ENCODE measurements at places on chromosomes 3 and 15.

- H3K4me3 ChIP-seq: no peak overlapping the region
- no peaks in the 10 kb centered on the region for H3K36me3 ChIP-seq
- no peaks in the 10 kb centered on the region for H3K4me1 ChIP-seq
- no peaks in the 10 kb centered on the region for H3K27me3 ChIP-seq
Measured at GRCh38 chr3:43969944-43970343, 271.7 kb upstream of the TOPAZ1 start.

- DNase-seq: no peak
- H3K4me3 ChIP-seq: no peak overlapping the region
- no peak overlapping the region for H3K27ac ChIP-seq
- peaks cover 22% of the 10 kb centered on the region for H3K4me1 ChIP-seq
- no peaks in the 10 kb centered on the region for H3K27me3 ChIP-seq
- H3K36me3 ChIP-seq: no peaks in the 10 kb centered on the region
Measured at GRCh38 chr3:126352476-126353454, 4.4 kb downstream of the KLF15 start.

- H3K4me3 ChIP-seq: no peak overlapping the region
- no peak overlapping the region for H3K27ac ChIP-seq
- no peaks in the 10 kb centered on the region for H3K4me1 ChIP-seq
- H3K36me3 ChIP-seq: no peaks in the 10 kb centered on the region
- H3K27me3 ChIP-seq: no peaks in the 10 kb centered on the region
Measured at GRCh38 chr3:151096716-151097115, 11.3 kb downstream of the MED12L start.

- peak overlapping the region; percentile 56 for H3K27ac ChIP-seq
- DNase-seq: no peak
- no peaks in the 10 kb centered on the region for H3K36me3 ChIP-seq
- H3K4me3 ChIP-seq: no peak overlapping the region
- no peaks in the 10 kb centered on the region for H3K27me3 ChIP-seq
Measured at GRCh38 chr3:56758539-56758981, 43.2 kb downstream of the ARHGEF3 start.

DNA sequence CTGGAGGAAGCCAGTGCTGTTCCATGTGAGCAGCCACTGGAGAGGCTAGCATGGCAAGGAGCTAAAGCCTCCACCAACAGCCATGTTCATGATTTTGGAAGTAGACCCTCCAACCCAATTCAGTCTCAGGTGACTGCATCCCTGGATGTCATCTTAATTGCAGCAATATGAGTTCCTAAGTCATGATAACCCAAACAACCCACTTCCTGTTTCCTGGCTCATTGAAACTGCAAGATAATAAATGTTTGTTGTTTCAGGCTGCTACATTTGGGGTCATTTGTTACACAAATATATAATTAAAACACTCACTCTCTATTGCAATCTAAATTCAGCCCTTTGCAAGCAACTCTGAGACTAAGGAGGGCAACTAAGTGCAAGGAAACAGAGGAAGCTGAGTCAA, 62.4 kb upstream of the SLC24A5 start:
- H3K27ac ChIP-seq: no peak overlapping the region
- no peaks in the 10 kb centered on the region for H3K27me3 ChIP-seq
- no peak overlapping the region for H3K4me3 ChIP-seq
- DNase-seq: no peak
- peaks cover 4% of the 10 kb centered on the region for H3K4me1 ChIP-seq

- no peaks in the 10 kb centered on the region for H3K4me1 ChIP-seq
- no peak for DNase-seq
- no peak overlapping the region for H3K27ac ChIP-seq
- H3K36me3 ChIP-seq: no peaks in the 10 kb centered on the region
- H3K27me3 ChIP-seq: no peaks in the 10 kb centered on the region
- no peak overlapping the region for H3K4me3 ChIP-seq
Measured at GRCh38 chr15:29051422-29051821, 165.6 kb downstream of the APBA2 start.

DNA sequence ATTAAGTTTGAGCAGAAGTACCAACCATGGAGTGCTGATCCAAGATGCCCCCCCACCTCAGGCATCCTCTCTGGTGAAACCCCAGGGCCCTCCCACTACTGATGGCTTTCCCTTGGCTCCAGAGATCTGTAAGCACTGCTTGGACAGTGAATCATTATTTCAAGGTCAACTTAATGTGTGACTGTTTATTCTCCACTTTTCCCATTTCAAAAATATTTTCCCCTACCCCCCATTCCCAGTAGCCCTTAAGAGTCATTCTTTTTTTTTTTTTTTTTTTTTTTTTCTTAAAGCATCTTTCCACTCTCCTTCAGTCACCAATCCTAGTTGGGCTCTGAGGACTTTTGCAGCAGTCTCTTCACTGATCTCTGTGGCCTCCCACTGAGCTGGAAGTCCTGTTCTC, 82.6 kb downstream of the PCCB start:
- H3K36me3 ChIP-seq: no peaks in the 10 kb centered on the region
- H3K4me1 ChIP-seq: no peaks in the 10 kb centered on the region
- no peak overlapping the region for H3K4me3 ChIP-seq

DNA sequence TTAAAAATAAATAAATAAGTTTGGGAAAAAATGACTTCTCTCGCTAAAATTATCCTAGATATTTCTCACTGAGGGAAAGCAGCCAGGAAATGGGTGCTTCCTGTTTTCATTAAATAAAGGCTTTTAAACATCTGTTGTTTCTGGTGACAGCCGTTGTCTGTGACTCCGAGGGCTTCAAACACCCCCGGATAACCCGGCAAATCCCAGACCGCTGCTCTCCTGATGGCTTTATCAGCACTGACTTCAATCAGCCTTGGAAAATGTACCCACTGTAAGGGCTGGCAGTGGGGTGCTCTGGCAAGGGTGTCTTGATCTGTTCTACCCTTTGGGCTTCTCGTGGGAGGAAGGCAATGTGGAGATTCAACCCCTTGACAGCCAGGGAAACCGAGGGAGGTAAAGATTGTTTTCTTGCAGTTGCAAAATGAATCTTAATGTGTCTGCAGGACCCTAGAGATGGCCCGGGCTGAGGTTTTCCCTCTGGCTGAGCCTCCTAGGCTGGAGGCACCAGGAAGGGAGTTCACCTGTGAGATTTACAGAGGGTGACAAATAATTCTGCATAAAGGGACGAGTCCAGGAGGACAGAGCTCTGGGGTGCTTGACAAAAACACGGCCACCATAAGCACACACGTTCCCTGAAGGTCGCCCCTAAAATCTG, 33.6 kb upstream of the SEC13 start:
- no peaks in the 10 kb centered on the region for H3K27me3 ChIP-seq
- no peak overlapping the region for H3K27ac ChIP-seq
- no peaks in the 10 kb centered on the region for H3K4me1 ChIP-seq
- no peak for DNase-seq

DNA sequence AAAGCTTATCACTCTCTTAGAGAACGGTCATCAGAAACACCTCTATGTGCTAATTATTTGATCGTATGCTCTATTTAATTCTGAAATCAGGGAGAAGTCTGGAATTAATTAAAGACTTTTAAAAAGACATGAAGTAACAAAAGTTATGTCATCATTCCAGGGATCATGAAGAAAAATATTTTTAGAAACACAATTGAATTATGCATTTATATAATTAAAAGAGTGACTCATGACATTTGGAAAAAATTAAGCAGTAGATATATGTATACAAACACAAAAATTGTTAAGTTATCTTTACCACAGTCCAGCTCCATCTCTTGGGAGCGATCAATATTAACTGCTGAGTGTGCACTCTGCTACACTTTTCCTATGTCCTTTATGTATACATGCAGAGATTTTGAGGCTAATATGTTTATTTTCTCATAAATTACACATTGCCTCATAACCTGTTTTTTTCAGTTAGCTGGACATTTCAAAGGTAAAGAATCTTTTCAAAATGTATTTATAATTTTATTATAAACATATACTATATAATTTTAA, 717.7 kb downstream of the GBE1 start:
- H3K27ac ChIP-seq: no peak overlapping the region
- H3K4me3 ChIP-seq: no peak overlapping the region
- no peaks in the 10 kb centered on the region for H3K27me3 ChIP-seq

DNA sequence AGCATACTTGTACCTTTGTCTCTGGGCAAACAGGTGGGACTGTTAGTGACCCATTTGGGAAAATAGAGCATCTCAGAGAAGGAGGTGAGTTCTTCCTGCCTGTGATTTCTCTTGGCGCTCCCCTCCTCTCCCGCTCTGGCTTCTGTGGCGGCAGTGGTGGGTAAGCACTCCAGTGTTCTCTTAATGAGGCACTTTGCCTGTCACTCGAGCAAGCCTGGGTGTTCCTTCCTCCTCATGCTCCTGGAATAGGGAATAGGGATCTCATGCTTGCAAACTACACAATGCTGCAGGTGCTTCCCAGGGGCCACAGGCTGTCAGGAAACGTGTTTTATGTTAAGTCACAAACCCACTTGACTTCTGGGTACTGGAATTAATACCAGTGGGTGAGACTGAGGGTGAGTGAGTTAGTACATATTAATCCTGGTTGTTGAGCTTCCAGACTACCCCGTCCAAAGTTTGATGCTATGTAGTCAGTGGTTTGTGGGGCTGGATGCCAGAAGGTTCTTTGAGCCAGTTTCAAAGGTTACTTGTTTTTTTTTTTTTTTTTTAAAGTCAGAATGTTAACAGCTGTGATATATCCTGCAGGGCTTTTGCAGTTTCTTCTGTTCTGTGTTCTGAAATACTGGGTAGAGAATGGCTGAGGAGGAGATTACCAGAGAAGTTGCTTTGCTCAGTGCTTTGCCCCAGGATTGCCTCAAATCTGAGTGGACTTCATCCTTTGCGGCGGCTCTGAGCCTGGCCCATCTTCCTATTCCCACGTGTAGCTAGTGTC, 30.5 kb downstream of the EDEM1 start:
- H3K27me3 ChIP-seq: no peaks in the 10 kb centered on the region
- H3K27ac ChIP-seq: no peak overlapping the region
- no peak overlapping the region for H3K4me3 ChIP-seq
- no peaks in the 10 kb centered on the region for H3K4me1 ChIP-seq
- no peak for DNase-seq

DNA sequence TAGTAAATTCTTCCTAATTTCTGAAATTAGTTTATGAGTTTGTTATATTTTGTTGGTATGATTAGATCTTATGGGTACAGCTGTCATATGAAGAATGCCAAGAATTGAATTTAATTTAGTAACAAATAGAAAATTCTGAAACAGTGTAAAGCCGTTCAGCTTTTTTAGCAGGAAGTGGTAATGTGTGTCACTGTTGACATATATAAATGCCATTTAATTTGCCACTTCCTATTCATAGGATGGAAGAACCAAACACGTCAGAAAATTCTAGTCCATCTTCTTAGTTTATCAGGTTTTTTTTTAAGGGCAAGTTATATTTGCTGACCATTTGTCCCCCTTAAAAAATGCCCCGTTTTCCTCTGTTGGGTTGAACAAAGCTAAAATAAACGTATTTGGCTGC, 43.0 kb downstream of the RAB8B start:
- no peak overlapping the region for H3K4me3 ChIP-seq
- H3K27ac ChIP-seq: no peak overlapping the region
- H3K4me1 ChIP-seq: peaks cover 38% of the 10 kb centered on the region
- no peak for DNase-seq
- no peaks in the 10 kb centered on the region for H3K27me3 ChIP-seq

DNA sequence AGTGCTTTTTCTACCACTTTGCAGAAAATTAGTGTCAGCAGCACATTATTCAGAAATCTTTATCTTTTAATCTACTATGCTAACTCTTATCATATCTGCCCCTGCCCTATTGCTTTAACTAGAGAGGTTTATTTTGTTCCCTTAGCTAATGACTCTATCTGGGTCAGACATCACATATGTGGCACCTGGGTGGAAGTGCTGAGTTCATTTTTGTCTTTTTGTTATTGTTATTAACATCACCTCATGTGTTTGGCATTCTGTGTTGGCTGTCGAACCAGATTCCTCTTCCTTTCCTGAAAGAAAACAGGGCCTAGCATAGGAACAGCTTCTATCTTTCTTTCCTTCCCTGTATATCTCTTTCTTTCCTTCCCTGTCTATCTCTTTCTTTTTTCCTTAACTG, 100.7 kb downstream of the RBMS3 start:
- H3K4me1 ChIP-seq: peaks cover 16% of the 10 kb centered on the region
- H3K4me3 ChIP-seq: no peak overlapping the region
- H3K27ac ChIP-seq: no peak overlapping the region

- no peak overlapping the region for H3K27ac ChIP-seq
- H3K27me3 ChIP-seq: no peaks in the 10 kb centered on the region
- H3K4me1 ChIP-seq: no peaks in the 10 kb centered on the region
- H3K36me3 ChIP-seq: no peaks in the 10 kb centered on the region
- H3K4me3 ChIP-seq: no peak overlapping the region
Measured at GRCh38 chr15:78082106-78082742, 4.7 kb upstream of the TBC1D2B start.

- no peak overlapping the region for H3K4me3 ChIP-seq
- no peaks in the 10 kb centered on the region for H3K4me1 ChIP-seq
- H3K27me3 ChIP-seq: no peaks in the 10 kb centered on the region
- no peaks in the 10 kb centered on the region for H3K36me3 ChIP-seq
- DNase-seq: no peak
Measured at GRCh38 chr15:89068325-89068784, 19.9 kb upstream of the ABHD2 start.

- no peaks in the 10 kb centered on the region for H3K36me3 ChIP-seq
- H3K27me3 ChIP-seq: no peaks in the 10 kb centered on the region
- peaks cover 59% of the 10 kb centered on the region for H3K4me1 ChIP-seq
- H3K4me3 ChIP-seq: peak overlapping the region; percentile 77
- peak overlapping the region; percentile 83 for H3K27ac ChIP-seq
Measured at GRCh38 chr15:63049783-63050371, 7.3 kb downstream of the TPM1 start.

DNA sequence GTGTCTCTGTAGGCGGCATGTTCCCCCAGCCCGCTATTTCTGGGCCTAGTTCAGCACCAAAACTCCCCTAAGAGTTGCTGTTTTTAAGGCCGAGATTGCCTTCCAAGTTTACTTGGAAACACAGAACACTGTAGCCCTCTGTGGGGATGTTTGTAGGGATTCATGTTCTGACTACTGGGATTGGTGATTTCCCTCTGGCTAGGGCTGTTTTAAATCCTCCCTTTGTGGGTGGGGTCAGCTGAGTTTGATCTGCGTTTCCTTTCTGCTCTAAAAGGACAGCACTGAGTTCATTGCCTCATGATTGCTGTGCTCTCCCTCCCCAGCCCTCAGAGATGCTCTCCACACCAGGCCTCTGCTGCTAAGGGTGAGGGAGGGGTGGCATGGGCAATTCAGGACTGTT, 640.6 kb upstream of the DPPA4 start:
- no peaks in the 10 kb centered on the region for H3K36me3 ChIP-seq
- no peaks in the 10 kb centered on the region for H3K27me3 ChIP-seq
- no peak overlapping the region for H3K27ac ChIP-seq
- DNase-seq: no peak
- no peak overlapping the region for H3K4me3 ChIP-seq

DNA sequence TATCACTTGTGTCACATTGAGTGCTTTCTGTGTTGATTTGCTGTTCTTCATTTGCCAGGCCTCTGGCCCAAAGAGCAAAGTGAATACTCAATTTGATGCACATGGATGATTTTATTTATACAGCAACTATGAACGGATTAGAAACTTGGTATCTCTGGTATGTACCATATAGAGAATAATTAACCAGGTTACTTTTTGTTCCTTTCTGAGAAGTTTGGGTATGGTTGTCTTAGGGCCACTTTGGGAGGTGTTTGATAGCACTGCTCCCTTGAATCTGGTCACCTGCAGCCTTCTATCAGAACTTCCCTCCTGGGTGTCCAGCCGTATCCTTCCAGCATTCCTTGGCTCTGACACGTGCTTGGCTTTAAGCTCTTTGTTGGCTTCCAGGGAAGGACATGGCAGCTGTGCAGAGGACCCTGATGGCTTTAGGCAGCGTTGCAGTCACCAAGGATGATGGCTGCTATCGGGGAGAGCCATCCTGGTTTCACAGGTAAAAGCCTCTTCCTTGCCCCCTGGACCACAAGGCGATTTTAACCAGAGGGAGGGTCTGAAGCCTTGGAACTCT, 12.7 kb downstream of the TAGLN3 start:
- H3K4me1 ChIP-seq: no peaks in the 10 kb centered on the region
- no peak for DNase-seq
- H3K27me3 ChIP-seq: no peaks in the 10 kb centered on the region
- no peak overlapping the region for H3K4me3 ChIP-seq
- H3K36me3 ChIP-seq: no peaks in the 10 kb centered on the region
